ENCODE measurements at places on chromosomes 16 and 17.

GRCh38 chr16:55706739-55707384 is 51.1 kb downstream of the SLC6A2 start:
- ATAC-seq: no peak

- no peak for ATAC-seq
Measured at GRCh38 chr16:47777220-47777619, 316.1 kb downstream of the PHKB start.

DNA sequence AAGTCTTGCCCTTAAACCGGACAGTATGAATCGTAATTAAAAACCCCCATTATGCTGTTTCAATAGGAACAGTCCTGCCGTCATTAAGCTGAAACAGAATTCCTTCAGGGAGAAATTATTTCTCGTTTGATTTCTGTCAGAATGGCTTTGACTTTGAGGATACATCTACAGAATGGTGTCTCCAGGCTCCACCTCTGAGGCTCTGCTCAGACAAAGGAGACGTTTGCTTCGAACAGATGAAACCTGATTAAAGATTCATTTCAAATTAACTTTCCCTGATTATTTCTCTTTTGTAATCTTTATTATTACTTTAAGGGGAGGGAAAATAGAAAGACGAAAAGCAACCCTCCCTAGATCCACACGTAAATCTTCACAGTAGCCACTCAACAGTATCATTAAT is 106.9 kb downstream of the TMEM114 start:
- no peak for ATAC-seq

GRCh38 chr17:15398291-15398690 is 56.9 kb upstream of the TEKT3 start:
- no peak for ATAC-seq

DNA sequence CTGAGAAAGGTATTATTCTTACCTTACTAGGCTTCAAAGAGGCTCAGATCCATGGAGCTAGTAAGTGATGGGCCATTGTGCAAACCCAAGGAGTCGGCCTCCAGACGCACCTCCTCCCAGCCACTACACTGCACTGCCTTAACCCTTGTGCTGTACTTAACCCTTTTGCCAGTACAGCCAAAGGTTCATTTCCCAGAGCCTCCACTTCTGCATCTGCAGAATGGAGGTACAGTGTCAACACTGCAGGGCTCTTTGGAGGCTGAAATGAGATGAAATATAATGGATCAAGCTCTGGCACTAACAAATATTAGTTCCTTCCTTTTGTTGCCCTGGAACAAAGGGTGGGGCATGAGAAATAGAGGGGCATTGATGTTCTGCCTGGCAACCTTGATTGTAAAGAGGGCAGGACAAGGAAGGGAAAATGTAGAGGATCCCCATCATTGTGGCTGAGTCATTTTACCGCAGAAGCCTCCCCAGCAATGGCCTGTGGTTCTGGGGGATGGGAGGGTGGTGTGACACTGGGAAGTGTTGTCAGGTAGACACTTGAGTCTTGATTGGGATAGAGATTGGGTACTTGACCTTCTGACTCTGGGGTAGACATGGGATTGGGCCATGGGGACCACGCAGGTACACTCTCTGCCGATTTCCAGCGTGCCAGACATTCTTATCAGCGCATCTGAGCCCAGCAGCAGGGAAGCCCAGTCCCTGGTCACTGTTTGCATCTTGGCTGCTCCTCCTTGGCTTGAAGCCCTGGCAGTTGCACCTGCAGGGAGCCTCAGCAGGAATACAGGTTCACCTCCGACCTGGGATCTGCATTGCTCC is 84.0 kb downstream of the MSI2 start:
- no peak for ATAC-seq

- ATAC-seq: no peak
Measured at GRCh38 chr16:8905795-8906591, 23.8 kb downstream of the LITAFD start.

- no peak for ATAC-seq
Measured at GRCh38 chr16:48958681-48959080, 323.0 kb downstream of the CBLN1 start.

GRCh38 chr16:4283441-4283840 is 10.6 kb upstream of the TFAP4 start:
- no peak for ATAC-seq

- peak; percentile 77 for ATAC-seq
Measured at GRCh38 chr17:57636985-57637665, 108.0 kb downstream of the CCDC182 start.

- ATAC-seq: no peak
Measured at GRCh38 chr16:1081734-1082265, 9.3 kb downstream of the SSTR5 start.

GRCh38 chr17:40522250-40522960 is 21.0 kb upstream of the TNS4 start:
- ATAC-seq: no peak

- ATAC-seq: no peak
Measured at GRCh38 chr17:74010903-74011302, 192.6 kb upstream of the RPL38 start.

GRCh38 chr17:74790161-74791058 is 14.3 kb upstream of the NAT9 start:
- no peak for ATAC-seq

GRCh38 chr17:20157001-20157310 is 147.8 kb downstream of the SPECC1 start:
- no peak for ATAC-seq

DNA sequence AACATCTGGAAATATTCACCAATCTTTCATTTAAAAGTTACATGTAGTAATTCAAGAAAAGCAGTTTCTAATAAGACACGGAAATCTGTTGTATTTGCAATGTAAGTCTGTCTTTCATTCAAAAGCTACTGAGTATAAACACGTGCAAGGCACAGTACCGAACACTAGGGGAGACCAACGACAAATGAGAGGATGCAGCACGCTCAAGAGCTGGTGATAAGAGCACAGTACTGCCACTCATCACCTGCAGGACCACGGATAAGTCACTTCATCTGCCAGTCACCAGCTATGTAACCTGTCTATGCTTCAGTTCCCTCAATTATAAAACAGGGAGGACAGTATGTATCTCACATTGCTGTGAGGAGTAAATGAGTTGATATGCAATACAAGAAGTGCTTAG is 67.1 kb downstream of the CLEC18A start:
- peak; percentile 81 for ATAC-seq

DNA sequence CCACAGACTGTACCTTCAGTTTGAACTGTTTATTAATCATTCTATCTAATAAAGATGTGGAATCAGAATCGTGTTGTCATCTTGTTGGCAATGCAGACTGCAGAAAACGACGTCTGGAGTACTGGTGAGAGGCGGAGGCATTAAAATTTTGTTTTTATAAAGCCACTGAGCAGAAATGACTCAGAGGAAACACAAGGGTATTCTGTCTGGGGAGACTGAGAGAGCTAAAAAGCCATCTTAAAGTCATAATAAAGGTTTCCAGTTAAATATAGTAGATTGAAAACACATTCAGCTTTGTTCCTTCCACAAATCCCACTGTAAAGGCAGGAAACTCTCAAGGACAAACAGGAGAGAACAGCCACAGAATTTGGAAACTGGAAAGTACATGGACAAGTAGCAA is 74.2 kb downstream of the CPPED1 start:
- ATAC-seq: no peak

DNA sequence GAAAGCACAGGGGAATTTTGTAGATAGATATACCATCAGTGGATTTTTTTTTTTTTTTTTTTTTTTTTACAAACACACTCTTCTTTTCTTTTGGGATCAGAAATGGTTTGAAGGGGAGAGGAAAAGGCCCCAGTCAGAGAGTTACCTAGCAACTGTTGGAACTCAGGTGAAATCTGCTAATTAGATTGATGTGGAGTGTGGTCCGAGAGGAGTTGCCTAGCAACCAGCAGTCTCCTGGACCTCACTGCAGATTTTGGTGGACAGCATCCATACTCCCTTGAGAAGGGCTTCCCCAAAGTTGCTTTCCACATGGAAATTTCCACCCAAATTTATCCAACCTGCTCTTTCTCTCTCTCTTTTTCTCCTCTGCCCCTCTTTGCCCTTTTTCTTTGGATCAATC is 165.4 kb downstream of the UTP18 start:
- no peak for ATAC-seq

GRCh38 chr17:45106096-45106495 is 26.2 kb downstream of the PLCD3 start:
- no peak for ATAC-seq

DNA sequence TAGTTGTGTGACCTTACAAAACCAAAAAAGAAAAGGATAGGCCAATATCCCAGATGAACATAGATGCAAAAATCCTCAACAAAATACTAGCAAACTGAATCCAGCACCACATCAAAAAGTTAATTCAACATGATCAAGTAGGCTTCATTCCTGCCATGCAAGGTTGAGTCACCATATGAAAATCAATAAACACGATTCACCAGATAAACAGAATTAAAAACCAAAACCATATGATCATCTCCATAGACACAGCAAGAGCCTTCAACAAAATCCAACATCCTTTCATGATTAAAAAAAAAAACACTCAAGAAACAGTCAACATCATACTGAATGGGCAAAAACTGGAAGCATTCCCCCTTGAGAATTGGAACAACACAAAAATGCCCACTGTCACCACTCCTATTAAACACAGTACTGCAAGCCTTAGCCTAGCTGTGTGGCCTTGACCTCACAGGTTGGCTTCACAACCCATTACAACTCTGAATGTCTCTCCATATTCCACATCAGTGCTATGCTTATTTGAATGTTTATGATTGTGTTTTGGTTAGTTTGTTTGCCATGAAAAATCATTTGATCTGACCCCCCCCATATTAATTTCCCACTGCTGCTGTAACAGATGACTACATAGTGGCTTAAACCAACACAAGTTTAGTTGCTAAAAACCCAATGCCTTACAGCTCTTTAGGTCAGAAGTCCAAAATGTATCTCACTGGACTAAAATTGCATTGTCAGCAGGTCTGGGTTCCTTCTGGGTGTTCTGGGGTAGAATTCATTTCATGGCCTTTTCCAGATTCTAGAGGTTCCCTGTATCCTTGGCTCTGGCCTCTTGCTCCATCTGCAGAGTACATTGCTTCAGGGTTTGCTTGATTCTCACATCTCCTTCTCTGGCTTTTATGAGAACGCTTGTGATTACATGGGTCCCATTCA is 257.1 kb upstream of the DYNLRB2 start:
- no peak for ATAC-seq

DNA sequence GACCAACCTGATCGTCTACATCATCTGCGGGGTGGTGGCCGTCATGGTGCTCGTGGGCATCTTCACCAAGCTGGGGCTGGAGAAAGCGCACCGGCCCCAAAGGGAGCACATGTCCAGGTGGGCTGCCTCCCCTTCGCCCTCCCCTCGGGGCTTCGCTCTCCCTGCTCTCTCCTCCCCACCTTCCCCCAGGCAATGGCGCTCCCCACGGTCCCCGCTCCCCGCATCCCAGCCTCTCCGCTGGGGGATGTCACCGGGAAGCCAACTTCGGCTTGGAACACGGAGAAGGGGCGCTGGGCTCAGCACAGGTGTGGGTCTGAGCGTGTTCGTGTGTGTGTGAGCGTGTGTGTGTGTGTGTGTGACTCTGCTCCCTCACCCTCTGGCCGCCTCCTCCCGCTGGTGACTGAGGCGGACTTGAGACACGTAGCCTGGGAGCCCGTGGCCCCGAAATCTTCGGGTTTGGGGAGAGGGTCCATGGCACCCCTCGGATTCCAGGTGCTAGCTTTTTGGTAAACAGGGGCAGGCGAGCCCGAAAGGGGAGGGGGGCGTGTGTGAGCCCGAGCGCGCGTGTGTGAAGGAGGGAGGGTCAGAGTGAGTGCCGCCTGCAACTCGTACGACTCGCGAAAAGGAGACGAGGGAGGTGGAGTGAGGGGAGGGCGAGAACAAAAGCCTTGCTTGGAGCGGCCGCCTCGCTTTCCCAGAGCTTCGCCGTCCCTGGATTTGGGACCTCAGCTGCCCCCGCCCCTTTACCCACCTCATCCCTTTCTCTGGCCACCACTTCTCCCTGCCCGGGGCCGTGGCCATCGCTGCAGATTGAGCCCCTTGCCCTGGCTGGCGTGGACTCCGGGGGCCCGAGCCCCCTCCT is 1.3 kb downstream of the SHISA9 start:
- ATAC-seq: no peak

GRCh38 chr16:52597073-52597771 is 50.3 kb upstream of the TOX3 start:
- ATAC-seq: no peak

DNA sequence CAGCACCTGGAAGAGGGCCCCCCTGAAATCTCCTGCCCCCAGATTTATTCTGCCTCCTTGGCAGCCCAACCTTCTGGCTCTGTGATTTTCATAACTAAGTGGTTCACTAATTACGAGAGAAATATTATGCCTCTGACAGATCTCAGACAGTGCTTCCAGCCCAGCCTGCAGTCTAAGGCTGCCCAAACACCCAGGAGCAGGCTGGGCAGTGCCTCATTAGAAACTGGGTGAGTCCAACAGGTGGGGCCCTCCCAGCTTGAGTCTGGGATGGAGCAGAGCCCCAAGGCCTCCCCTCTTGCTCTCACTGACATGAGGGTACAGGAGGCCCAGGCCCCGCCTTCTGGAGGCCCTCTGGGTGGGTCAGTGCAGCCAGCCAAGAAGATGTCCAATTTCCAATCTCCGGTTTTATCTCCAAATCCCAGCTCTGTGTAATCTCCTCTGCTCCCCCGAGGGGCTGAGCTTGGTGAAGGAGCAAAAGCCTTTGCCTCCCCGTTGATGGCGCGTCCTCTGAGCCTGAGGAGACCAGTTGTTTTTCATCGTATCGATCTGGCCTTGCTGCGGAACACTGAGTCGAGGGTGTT is 20.1 kb upstream of the ABCC3 start:
- no peak for ATAC-seq

Measured in stimulated activated memory B cell treated with anti-CD40 and anti-IgM and Interleukin-4, amounts not matched to agents 10 μg/mL and 1 μg/mL and 100 μg/mL, for 72 hours (primary cell).